ENCODE measurements at places on chromosomes 6 and 20.
A peak's percentile ranks its signal among the peaks of the same experiment; 100 is the strongest.

DNA sequence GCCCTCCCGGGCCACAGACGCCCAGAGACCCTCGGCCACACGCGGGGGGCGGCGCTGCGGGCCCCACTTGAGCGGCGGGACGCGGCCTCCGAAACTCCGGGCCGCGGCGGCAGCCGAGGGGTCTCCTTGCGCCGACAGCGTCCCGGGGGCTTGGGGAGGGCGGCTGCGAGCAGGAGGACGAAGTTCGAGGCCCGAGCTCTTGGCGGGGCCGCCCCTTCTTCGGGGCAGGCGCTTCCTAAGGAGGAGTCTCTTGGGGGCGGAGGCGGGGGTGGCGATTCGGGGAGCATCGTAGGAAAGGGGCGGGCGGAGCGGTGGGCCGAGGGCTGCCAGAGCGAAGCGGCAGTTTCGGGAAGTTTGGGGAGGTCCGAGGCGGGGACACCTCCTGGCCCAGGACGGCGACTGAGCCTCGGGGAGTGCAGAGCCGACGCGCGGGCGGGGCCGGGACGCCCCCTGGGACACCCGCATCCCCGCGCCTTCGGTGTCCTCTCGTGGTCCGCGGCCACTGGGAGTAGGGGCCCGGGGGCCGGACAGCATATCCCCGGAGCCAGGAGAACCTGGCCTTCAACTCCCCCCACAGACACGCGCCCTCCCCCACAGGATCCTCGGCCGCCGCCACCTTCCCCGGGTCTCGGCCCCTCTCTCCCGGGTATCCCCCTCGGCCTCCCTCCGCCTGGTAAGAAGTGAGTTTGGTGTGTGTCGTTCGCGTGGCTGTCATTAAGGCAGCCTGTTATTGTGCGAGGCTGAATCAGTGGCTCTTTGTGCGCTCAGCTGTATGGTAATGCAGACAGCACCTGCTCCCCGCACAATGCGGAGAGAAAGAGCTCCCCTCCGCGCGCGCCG, 613 bp upstream of the DLL1 start:
- peaks cover 53% of the 10 kb centered on the region for H3K4me1 ChIP-seq
- no peaks in the 10 kb centered on the region for H3K36me3 ChIP-seq
- DNase-seq = peak; percentile 51
- peaks cover 80% of the 10 kb centered on the region for H3K27me3 ChIP-seq
- H3K4me3 ChIP-seq = peak overlapping the region; percentile 72
- no peak overlapping the region for H3K27ac ChIP-seq

- peaks cover 12% of the 10 kb centered on the region for H3K27me3 ChIP-seq
- H3K4me3 ChIP-seq = no peak overlapping the region
- no peaks in the 10 kb centered on the region for H3K36me3 ChIP-seq
- H3K27ac ChIP-seq = no peak overlapping the region
- DNase-seq = no peak
- peaks cover 9% of the 10 kb centered on the region for H3K4me1 ChIP-seq
Observed at GRCh38 chr20:52921340-52921739, 50.8 kb upstream of the TSHZ2 start.

DNA sequence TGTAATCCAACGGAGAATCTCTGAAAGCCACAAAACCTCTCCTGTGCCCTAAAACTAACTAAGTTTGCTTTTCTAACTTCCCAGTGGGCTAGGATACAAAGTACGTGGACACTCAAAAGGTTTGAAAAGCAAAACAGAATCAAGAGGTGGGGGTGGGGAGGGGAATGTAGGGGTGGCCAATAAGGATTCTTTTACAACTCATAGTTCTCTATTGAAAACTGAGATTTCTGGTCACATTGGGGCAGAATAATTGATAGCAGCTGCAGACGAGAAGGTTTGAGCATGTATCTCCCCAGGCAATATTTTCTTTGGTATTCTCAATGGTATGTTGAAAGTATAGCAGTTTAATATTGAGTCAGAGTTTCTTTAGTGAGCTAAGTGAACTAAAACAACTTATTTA, 376.7 kb upstream of the CITED2 start:
- H3K4me1 ChIP-seq = no peaks in the 10 kb centered on the region
- H3K27ac ChIP-seq = no peak overlapping the region

GRCh38 chr6:35569011-35569461, 56.3 kb upstream of the TULP1 start:
- DNase-seq = peak; percentile 56
- H3K36me3 ChIP-seq = peaks cover 28% of the 10 kb centered on the region
- H3K27ac ChIP-seq = peak overlapping the region; percentile 69
- H3K27me3 ChIP-seq = no peaks in the 10 kb centered on the region

- H3K4me1 ChIP-seq = peaks cover 24% of the 10 kb centered on the region
- H3K36me3 ChIP-seq = no peaks in the 10 kb centered on the region
- no peaks in the 10 kb centered on the region for H3K27me3 ChIP-seq
- no peak overlapping the region for H3K27ac ChIP-seq
- no peak for DNase-seq
Observed at GRCh38 chr6:52293067-52293466, 8.5 kb upstream of the MCM3 start.

GRCh38 chr20:21534886-21535285, 21.0 kb upstream of the NKX2-2 start:
- DNase-seq = no peak
- no peak overlapping the region for H3K27ac ChIP-seq
- peaks cover 2% of the 10 kb centered on the region for H3K4me1 ChIP-seq
- H3K4me3 ChIP-seq = no peak overlapping the region
- no peaks in the 10 kb centered on the region for H3K36me3 ChIP-seq

- DNase-seq = no peak
- no peaks in the 10 kb centered on the region for H3K4me1 ChIP-seq
- H3K4me3 ChIP-seq = no peak overlapping the region
- H3K27ac ChIP-seq = no peak overlapping the region
- peaks cover 21% of the 10 kb centered on the region for H3K27me3 ChIP-seq
Observed at GRCh38 chr6:4678506-4679300, 97.5 kb upstream of the CDYL start.

- no peaks in the 10 kb centered on the region for H3K36me3 ChIP-seq
- H3K27me3 ChIP-seq = peaks cover 60% of the 10 kb centered on the region
- DNase-seq = no peak
- no peak overlapping the region for H3K4me3 ChIP-seq
- H3K27ac ChIP-seq = no peak overlapping the region
Observed at GRCh38 chr20:33263784-33264183, 19.2 kb upstream of the BPIFB1 start.

DNA sequence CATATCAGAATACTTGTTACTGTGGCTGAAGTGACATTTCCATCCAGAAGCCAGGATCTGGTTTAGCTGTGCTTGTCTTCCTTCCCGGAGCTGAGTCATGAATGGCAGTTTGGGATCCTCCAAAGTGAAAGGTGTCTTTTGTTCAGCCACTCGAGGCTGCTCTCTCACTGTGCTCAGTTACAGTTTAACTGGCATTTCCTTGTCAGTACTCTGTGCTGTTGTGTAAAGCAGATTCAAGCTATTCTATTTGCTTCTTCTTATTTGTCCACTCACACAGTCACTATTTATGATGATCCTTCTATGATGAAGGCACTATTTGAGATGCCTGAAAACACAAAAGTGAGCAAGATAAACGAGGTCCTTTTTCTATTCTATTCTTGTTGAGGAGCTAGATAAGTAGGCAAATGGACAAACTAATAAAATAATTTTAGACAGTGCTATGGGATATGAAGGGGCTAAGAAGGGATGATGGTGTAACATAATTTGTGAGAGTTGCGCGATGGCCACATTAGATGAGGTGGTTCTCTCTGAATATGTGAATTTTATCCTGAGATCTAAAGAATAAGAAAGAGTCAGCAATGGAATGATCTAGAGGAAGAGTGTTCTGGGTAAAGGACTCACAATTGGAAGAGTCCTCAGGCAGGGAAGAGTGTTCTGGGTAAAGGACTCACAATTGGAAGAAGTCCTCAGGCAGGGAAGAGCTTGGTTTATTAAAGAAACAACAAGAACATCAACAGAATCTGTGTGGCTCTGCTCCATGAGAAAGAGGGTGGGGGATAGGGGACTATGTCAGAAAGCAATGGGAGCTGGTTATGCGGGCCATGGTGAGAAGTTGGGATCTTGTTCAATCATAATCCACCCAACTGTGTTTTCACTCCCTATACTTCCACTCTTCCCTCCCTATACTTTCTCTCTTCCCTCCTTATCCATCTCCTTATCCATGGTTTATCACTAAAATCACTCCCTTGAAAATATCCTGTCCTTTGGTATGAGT, 40.1 kb downstream of the CYP24A1 start:
- no peaks in the 10 kb centered on the region for H3K36me3 ChIP-seq
- no peaks in the 10 kb centered on the region for H3K4me1 ChIP-seq
- no peak for DNase-seq
- H3K4me3 ChIP-seq = no peak overlapping the region
- no peak overlapping the region for H3K27ac ChIP-seq
- peaks cover 8% of the 10 kb centered on the region for H3K27me3 ChIP-seq

DNA sequence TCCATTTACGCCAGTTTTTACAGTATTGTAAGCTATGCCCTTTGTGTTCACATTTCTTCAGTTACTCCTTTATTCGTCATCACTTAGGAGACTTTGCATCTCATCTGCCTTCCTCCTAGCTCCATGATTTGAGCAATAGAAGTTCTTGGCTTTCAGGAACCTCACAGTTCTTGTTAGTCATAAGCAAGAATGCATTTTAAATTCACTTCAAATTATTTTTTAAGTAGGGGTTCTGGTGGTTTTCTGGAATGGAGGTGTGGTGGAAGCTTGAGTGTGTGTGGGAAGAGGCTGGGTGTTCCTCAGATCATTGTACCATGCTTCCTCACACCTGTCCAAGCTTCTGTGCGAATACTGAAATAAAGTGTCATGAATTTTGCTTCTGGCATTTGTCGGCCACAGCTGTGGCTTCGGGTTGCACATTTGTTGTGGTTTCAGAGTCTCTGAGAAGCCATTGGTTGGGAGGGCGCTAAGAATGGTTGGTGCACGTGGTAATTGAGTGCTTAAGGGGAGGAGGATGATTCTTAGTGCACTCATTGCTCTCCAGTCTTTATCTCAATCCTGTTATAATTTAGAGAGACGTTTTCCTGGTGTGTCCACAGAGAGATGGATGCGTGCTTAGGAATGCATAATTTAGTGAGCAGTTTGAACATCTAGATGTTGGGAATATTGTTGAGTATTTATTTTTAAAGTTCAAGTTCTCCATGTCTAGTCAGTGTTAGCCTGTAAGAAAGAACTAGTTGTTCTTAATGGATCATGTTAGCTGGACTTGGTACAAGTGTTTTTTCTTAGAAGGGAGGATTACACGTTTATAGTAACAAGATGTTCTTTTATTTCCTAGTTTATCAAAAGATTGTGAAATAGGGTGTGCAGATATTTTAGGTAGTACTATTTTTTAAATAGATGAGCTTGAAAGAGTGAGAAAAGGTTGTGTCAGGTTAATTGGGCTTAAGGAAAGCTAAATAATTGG, 31.9 kb downstream of the FOXO3 start:
- H3K4me1 ChIP-seq = peaks cover 71% of the 10 kb centered on the region
- H3K4me3 ChIP-seq = peak overlapping the region; percentile 32
- DNase-seq = peak; percentile 49
- no peaks in the 10 kb centered on the region for H3K27me3 ChIP-seq
- H3K27ac ChIP-seq = peak overlapping the region; percentile 51

DNA sequence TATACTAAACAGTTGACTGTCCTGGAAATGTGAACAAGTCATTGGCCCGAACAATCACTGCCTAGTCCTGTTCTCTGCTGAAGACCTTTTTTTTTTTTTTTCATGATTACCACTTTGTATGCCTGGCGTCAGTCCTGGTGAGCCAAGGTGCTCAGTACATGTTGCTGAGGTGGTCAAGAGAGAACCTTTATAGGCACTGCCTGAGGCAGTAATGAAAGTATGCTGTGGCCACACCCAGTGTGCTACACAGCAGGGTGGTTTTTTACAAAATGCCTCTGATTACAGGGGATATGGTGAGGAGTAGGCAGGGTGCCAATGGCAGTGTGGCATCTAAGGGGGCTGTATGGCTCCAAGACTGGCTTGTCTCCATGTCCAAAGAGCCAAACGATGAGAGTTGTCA, 135.1 kb upstream of the ENPP5 start:
- no peak overlapping the region for H3K27ac ChIP-seq
- H3K36me3 ChIP-seq = no peaks in the 10 kb centered on the region
- DNase-seq = no peak
- H3K4me3 ChIP-seq = no peak overlapping the region
- H3K27me3 ChIP-seq = peaks cover 23% of the 10 kb centered on the region

DNA sequence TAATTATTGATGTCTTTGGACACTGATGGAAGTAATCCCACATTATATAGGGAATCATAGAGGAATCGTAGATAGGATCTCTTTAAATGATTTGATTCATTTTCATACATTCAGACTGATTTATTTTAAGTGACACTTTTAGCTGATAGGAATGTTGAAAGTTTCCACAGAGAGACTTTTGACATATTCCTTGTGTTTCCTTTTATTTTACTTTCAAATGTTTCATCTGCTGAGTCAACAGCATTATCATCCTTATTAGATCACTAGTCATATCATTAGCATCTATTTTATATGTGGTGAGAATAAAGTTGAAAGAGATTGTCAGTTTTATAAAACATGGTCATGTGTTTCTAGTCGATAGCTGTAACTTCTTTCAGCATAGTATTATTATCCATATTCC, 13.4 kb downstream of the DCBLD1 start:
- peaks cover 18% of the 10 kb centered on the region for H3K4me1 ChIP-seq
- no peaks in the 10 kb centered on the region for H3K27me3 ChIP-seq
- H3K36me3 ChIP-seq = no peaks in the 10 kb centered on the region
- no peak overlapping the region for H3K27ac ChIP-seq
- no peak overlapping the region for H3K4me3 ChIP-seq
- no peak for DNase-seq
